ENCODE measurements at places on chromosomes 1 and 21. TPM values are rescaled to one million over a fixed set of nuclear protein-coding genes. Genes with fewer than 3 reads are reported as not detected.

GRCh38 chr1:16677552-16678431 is 11.0 kb upstream of the RNU1-3 start:
- peak; percentile 81 for DNase-seq
- no peak overlapping the region for H3K27ac ChIP-seq
- H3K4me1 ChIP-seq, result peaks cover 9% of the 10 kb centered on the region
- peaks cover 9% of the 10 kb centered on the region for H3K27me3 ChIP-seq

The SDC3 gene
- 22.4 TPM for total RNA-seq

- no peaks in the 10 kb centered on the region for H3K4me1 ChIP-seq
- no peak for DNase-seq
- no peaks in the 10 kb centered on the region for H3K36me3 ChIP-seq
- no peak overlapping the region for H3K4me3 ChIP-seq
Observed at GRCh38 chr1:201603613-201604232, 64.8 kb downstream of the NAV1 start.

The CNKSR1 gene
- 11.3 TPM for total RNA-seq

The RAB7B gene
- total RNA-seq, result not detected

The GREM2 gene
- total RNA-seq, result 0.12 TPM

Data from GM23338 (cell line).